ENCODE measurements at places on chromosomes 12 and 14.

DNA sequence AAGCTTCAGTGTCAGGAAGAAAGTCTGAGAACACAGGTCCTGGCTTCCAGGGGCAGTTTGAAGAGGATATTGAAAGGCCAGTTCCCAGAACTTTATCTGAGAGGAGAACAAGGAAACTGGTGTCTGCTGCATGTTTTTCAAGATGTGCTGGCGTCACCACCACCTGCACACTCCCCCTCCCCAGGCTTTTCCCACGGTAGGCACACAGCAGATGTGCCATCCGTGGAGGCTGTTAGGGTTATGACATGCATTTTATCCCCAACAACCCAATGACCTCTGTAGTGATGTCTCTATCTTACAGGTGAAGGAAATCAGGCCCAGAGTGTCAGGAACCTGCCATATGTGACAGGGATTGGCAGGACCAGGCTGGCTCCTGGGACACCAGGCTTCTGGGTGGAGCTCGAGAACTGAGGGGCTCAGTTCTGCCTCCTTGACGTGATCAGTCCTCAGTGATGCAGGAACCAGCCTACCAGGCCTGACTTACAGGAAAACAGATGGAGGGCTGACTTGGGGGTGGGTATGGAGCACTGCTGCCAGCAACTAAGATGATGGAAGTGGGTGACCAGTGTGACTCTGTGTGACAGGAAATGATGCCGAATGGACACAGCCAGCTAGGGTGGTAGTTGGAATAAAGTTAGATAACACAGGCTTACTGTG is 16.8 kb downstream of the SLC25A47 start:
- no peak for DNase-seq

GRCh38 chr14:37320106-37320505 is 122.4 kb downstream of the MIPOL1 start:
- no peak for DNase-seq

- DNase-seq, result no peak
These were observed 30.3 kb downstream of the HMGA2 start for GRCh38 chr12:65854629-65855028.

DNA sequence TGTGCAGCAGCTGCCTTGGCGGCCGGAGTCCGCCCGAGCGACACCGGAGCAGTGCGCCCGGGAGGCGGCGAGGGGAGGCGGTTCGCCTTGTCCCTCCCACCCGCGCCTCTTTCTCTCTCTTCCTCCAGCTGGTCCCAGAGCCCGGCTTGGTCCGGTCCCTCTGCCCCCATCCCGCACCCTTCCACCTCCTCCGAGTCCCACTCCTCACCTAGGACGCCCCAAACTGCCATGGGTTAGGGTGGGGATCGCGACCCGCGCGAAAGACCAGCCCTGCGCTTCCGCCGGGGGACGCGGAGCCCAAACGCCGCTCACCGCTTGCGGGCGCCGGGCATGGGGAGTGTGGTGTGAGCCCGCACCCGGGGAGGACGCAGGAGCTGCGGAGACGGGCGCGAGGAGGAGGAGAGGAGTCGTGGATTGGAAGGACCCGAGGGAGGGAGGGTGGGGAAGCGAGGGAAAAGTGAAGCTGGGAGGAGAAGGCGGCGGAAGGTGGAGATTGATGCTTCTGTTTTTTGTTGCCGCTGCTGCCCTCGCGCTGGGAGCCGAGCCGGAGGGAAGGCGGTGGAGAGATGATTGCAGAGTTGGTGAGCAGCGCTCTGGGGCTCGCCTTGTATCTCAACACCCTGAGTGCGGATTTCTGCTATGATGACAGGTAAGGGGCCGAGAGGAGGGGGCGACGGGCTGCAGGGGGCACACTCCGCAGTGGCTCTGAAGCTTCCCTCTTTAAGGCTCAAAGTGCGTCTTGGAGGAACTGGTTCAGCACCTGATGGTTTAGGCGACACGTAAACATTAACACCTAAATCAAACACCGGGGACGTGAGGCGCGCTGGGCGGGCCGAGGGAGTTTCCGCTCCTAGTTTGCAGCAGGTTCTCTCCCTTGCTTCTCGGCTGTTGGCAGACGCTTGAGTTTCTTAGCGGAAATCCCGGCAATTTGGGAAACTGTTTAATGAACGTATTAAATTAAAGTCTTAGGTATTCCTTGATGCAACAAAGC is 610 bp downstream of the TMTC2 start:
- DNase-seq, result peak; percentile 19

- DNase-seq, result no peak
These were observed 54.2 kb downstream of the RPAP3 start for GRCh38 chr12:47651368-47652254.

DNA sequence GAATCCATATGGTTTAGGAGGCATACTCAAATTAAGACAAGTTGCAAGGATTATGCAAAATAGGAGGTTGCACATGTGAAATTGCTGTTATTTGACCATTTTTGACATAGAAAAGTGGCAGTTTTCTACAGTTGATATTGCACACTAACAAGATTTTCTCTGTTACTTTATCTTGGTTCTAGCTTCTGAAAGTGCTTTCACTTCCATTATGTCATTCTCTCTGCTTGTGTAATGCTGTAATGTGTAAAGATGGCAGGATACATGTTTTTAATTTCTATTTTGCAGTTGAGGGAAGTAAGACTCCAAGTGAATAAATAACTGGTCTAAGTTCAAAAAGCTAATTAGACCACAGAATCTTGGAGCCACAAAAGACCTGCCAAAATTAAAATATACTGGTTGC is 60.6 kb downstream of the MYRFL start:
- no peak for DNase-seq

- DNase-seq, result no peak
These were observed 222.7 kb downstream of the FOXN3 start for GRCh38 chr14:89194376-89194775.

DNA sequence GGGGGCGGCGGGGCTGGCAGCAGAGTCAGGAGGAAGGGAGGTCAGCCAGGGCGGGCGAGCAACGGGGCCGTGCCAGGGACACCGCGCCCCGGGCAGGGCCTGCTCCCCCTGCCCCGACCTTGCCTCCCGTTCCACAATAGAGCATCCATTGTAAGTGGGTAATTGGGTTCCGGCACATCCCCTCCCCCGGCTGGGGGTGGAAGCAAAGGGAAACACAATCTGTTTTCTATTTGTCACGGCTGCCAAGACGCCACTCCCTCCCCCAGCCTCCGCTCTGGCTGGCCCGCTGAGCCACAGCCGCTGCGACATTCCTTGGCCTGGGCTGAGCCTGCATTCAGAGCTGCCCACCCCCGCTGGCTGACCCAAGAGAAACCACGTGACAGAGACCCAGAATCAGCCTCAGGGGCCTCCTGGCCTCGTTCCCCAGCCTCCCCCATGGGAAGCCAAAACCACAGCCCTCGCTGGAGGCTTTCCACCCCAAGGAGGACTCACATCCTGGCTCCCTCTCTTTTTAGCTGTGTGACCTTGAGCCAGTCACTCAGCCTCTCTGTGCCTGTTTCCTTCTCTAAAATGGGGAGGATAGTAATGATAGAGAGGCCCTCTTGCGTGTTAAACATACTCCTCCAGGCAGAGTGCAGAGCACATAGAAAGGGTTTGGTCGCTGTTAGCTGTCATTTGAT is 117.6 kb downstream of the SCARB1 start:
- no peak for DNase-seq

DNA sequence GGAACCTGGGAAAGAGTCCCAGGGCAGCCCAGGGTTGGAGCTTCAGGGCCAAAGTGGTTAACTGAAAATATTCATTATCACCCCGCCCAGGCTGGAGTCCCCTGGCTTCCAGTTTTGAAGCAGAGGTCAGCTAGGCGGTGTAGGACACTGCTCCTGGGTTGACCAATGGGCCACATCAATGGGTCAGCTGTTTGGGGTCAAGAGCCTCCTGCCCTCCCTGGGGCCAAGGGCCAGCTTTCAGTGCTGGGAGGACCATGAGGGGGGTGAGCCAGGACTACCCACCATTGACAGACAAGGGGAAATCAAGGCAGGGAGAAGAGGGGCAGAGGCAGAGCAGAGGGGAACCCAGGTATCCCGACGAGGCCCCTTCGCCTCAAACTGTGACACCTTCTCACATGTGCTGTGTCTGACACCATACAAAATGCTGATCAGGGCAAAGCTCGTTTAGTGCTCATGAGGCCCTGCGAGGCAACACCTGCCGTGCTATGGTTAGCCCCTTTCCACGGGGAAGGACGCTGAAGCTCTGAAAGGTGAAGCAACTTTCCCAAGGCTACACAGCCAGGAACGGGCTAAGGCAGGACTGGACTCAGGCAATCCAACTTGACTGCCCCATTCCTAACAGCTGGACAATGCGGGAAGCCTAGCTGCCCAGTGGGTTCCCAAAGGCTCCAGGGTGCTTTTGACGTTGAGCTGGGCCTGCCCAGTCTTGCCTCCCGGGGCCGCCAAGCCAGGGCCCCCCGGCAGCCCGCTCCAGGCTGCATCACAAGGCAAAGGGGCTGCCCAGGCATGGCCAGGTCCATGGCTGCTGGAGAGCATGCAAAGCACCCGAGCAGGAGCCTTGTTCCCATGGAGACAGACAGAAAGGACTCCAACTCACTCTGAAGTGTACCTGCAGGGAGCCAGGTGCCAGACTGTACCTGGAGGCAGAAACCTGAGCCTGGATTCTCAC is 2.0 kb downstream of the SYNE3 start:
- no peak for DNase-seq

GRCh38 chr14:91232052-91232451 is 12.5 kb downstream of the GPR68 start:
- DNase-seq, result no peak

GRCh38 chr12:123102781-123103503 is 47.9 kb downstream of the PITPNM2 start:
- DNase-seq, result no peak

- DNase-seq, result no peak
These were observed 78.5 kb upstream of the ZFP36L1 start for GRCh38 chr14:68871392-68871791.

- no peak for DNase-seq
These were observed 36.8 kb downstream of the CCDC88C start for GRCh38 chr14:91380610-91381371.

- DNase-seq, result no peak
These were observed 210.9 kb upstream of the PRKD1 start for GRCh38 chr14:30138567-30138966.

DNA sequence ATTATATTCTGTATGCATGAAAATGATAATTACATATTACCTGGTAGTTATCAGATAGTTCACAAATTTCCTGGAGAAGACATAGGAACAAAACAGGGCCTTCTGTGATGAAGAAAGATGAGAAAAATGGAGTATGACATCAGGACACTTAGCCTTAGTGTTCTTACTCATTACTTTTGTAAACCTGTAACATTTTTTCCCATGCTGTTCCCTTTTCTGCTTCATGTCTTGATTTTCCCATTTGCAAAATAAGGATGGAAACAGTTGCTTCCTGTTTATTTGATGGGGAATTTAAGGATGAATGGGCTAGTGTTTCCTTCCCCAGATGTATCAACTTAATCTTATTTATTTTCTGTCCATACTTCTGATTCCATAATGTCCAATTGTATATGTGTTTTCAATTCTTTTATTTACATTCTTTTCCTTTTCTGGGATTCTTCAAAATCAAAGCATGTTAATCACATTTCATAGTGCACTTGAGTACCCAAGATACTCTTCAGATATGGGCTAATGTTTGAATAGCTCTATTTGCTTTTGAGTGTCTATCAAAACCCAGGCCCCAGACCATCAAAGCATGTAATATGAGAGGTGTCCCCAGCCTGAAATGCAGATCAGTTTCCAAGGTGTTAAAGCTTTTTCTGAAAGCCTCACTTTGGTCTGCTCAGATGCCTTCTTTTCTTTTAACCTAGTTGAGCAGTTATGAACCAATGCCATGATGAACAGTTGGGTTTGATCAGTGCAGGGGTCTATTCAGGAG is 260.5 kb downstream of the RAD51B start:
- no peak for DNase-seq

- no peak for DNase-seq
These were observed 69.9 kb upstream of the CNTN1 start for GRCh38 chr12:40622246-40622838.

- no peak for DNase-seq
These were observed 8.8 kb downstream of the SUSD6 start for GRCh38 chr14:69620211-69620611.

DNA sequence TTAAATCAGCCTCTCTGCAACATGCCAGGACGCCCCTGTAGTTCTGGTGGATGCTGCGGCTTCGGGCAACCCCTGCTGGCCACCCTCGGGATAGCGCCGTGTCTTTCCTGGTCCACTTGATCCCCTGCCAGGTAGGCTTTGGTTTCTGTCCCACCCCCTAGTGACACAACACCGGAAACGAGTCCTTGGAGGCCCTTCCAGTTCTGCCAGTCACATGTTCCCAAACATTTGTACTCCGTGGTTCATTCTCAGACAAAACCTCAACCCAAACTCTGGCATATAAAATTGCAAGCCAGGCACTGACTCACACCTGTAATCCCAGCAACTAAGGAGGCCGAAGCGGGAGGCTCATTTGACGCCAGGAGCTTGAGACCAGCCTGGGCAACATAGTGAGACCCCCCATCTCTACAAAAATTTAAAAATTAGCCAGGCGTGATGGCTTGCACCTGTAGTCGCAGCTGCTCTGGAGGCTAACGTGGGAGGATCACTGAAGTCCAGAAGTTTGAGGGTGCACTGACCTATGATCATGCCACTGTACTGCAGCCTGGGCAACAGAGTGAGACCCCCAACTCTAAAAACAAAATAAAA is 37.0 kb downstream of the RASAL1 start:
- peak; percentile 28 for DNase-seq

Measured in stimulated activated CD8-positive, alpha-beta memory T cell treated with anti-CD3 and anti-CD28 coated beads, Interleukin-4, amount 100 ng/mL, for 4 hours (primary cell).